ENCODE measurements at places on chromosomes 1 and 21. TPM values are rescaled to one million over a fixed set of nuclear protein-coding genes. Genes with fewer than 3 reads are reported as not detected.

MCOLN2 gene
- total RNA-seq, result 1.0 TPM

SLC45A3 gene
- total RNA-seq, result 1.2 TPM

LRRC53 gene
- not detected for total RNA-seq

OR14K1 gene
- total RNA-seq, result not detected

CCDC185 gene
- not detected for total RNA-seq

RRP1 gene
- 25.2 TPM for total RNA-seq

SMYD3 gene
- total RNA-seq, result 39.1 TPM

AGL gene
- total RNA-seq, result 7.6 TPM

KIAA1614 gene
- total RNA-seq, result 8.6 TPM

KLF17 gene
- 0.11 TPM for total RNA-seq

FABP3 gene
- 2.1 TPM for total RNA-seq

IL6R gene
- total RNA-seq, result 8.8 TPM

NIBAN1 gene
- total RNA-seq, result 34.8 TPM

SPRR2E gene
- not detected for total RNA-seq

FMN2 gene
- 141 TPM for total RNA-seq

TNFAIP8L2 gene
- total RNA-seq, result not detected

FAM151A gene
- total RNA-seq, result not detected
